Vein endothelial cell (primary cell): ENCODE measurements at places on chromosomes 7 and 10. TPM values are rescaled to one million over a fixed set of nuclear protein-coding genes. Genes with fewer than 3 reads are reported as not detected.

The RNLS gene
- total RNA-seq, result 2.6 and 5.5 TPM in 2 replicates

The ERVW-1 gene
- total RNA-seq, result not detected in 2 replicates

The SCART1 gene
- total RNA-seq, result 1.3 and 1.6 TPM in 2 replicates

The PMPCB gene
- 41.1 and 49.6 TPM in 2 replicates for total RNA-seq

The YAE1 gene
- 16.3 and 22.9 TPM in 2 replicates for total RNA-seq

The GRID2IP gene
- total RNA-seq, result not detected in 2 replicates

The STK31 gene
- 0.19 and 0.33 TPM in 2 replicates for total RNA-seq

The PSPH gene
- total RNA-seq, result 33.1 and 40.8 TPM in 2 replicates

The HK1 gene
- total RNA-seq, result 86.6 and 90.9 TPM in 2 replicates

The DPP6 gene
- total RNA-seq, result not detected in 2 replicates

The MBLAC1 gene
- 2.0 and 2.9 TPM in 2 replicates for total RNA-seq

The PDZD7 gene
- total RNA-seq, result 0.38 and 1.3 TPM in 2 replicates

The OLAH gene
- under 0.01 TPM in 1 of 2 replicates, not detected in the other for total RNA-seq

The PIK3CG gene
- 8.8 and 17.3 TPM in 2 replicates for total RNA-seq

The PLXDC2 gene
- 1.3 and 1.5 TPM in 2 replicates for total RNA-seq

The ADAM8 gene
- 0.33 and 0.57 TPM in 2 replicates for total RNA-seq

The NKX2-3 gene
- total RNA-seq, result not detected in 2 replicates

The PLEKHA8 gene
- total RNA-seq, result 15.0 and 20.7 TPM in 2 replicates

The RBP3 gene
- total RNA-seq, result not detected in 2 replicates

The MTERF1 gene
- 8.8 and 11.5 TPM in 2 replicates for total RNA-seq

The NEUROG3 gene
- total RNA-seq, result not detected in 2 replicates

The DLX5 gene
- total RNA-seq, result not detected in 2 replicates

The CREB5 gene
- total RNA-seq, result 5.1 and 5.9 TPM in 2 replicates
